ENCODE measurements at places on chromosomes 6 and 20. TPM values are rescaled to one million over a fixed set of nuclear protein-coding genes. Genes with fewer than 3 reads are reported as not detected.

E2F1 gene
- 1.8 TPM for total RNA-seq

PRDM13 gene
- not detected for total RNA-seq

CRISP1 gene
- not detected for total RNA-seq

MCHR2 gene
- total RNA-seq, result not detected

MCCD1 gene
- not detected for total RNA-seq

LCA5 gene
- total RNA-seq, result 4.2 TPM

CCN6 gene
- not detected for total RNA-seq

GHRH gene
- not detected for total RNA-seq

BMP7 gene
- not detected for total RNA-seq

ABHD16A gene
- total RNA-seq, result 25.7 TPM

PACRG gene
- 0.12 TPM for total RNA-seq

ULBP2 gene
- 0.94 TPM for total RNA-seq

PTCHD4 gene
- total RNA-seq, result 2.5 TPM

MKKS gene
- 4.7 TPM for total RNA-seq

LAMA2 gene
- total RNA-seq, result 154 TPM

RFX6 gene
- total RNA-seq, result not detected

RPP40 gene
- 9.8 TPM for total RNA-seq

EPB41L2 gene
- total RNA-seq, result 73.5 TPM

TAGAP gene
- not detected for total RNA-seq

PEX7 gene
- total RNA-seq, result 4.7 TPM

MUCL3 gene
- not detected for total RNA-seq

DEFB125 gene
- not detected for total RNA-seq

HLA-DQA1 gene
- total RNA-seq, result not detected

SPATA25 gene
- total RNA-seq, result 1.6 TPM

TREM1 gene
- total RNA-seq, result not detected

C6orf15 gene
- not detected for total RNA-seq

BCAS1 gene
- total RNA-seq, result 0.17 TPM

NT5E gene
- total RNA-seq, result 65.3 TPM

APOM gene
- 0.51 TPM for total RNA-seq

OGFR gene
- total RNA-seq, result 53.7 TPM

FAM162B gene
- total RNA-seq, result 1.2 TPM

FABP7 gene
- not detected for total RNA-seq

SLC16A10 gene
- total RNA-seq, result not detected

MPIG6B gene
- not detected for total RNA-seq

MRPS26 gene
- total RNA-seq, result 43.1 TPM
